Stimulated activated CD4-positive, alpha-beta T cell treated with anti-CD3 and anti-CD28 coated beads, TNF-alpha, amount 100 ng/mL, for 48 hours (primary cell): ENCODE measurements at places on chromosomes 5 and 9.

DNA sequence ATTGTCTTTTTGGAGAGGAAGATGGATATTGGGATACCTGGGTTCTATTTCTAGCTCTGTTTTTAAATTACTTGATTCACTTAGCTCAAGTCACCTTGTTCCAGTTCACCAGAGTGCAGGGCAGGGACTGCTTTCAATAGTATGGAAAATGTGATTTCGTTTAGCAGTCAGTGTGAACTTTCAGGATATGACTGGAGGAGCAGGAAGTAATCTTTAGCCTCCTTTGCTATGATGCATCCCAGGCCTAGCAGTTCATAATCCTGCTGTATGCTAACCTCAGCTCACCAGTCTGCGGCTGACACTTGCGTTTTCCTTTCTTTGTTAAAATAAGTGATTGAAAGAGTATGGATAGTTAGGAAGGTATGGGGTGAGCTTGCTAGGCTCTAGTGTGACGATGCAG, 169.7 kb downstream of the ARHGAP26 start:
- DNase-seq: no peak

DNA sequence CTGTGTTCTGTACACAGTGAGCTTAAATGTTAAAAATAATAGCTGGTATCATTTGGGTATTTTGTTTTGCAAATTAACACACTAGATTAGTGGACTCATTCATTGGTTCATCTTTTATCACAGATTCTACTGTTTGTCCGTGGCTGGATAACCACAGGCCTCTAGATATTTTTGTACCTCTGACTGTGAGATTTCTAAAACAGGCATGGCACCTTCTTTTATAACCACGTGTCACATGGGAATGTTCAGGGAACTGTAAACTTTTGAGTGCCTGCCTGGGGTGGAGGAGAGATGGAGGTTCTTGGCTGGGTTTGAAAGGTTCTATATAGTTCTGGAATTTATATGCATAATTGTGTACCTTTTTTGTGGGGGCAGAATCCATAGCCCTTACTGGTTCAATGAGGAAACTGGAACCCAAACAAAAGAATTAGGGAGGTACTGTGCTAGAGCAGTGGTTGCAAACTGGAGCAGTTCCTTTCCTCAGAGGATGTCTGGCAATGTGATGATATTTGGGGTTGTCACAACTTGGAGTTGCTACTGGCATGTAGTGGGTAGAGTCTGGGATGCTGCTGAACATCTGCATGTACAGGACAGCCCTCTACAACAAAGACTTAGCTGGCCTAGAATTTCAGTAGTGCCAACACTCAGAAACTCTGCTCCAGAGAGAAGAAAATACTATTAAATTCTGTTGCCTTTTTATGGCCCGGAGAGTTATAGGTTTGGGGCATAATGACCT, 16.9 kb downstream of the TLE4 start:
- no peak for DNase-seq

- DNase-seq: no peak
Observed at GRCh38 chr9:89887286-89887685, 282.5 kb downstream of the GADD45G start.

- DNase-seq: no peak
Observed at GRCh38 chr5:134561871-134562296, 36.4 kb downstream of the JADE2 start.

GRCh38 chr5:96879665-96880064, 3.4 kb downstream of the ERAP2 start:
- DNase-seq: no peak

DNA sequence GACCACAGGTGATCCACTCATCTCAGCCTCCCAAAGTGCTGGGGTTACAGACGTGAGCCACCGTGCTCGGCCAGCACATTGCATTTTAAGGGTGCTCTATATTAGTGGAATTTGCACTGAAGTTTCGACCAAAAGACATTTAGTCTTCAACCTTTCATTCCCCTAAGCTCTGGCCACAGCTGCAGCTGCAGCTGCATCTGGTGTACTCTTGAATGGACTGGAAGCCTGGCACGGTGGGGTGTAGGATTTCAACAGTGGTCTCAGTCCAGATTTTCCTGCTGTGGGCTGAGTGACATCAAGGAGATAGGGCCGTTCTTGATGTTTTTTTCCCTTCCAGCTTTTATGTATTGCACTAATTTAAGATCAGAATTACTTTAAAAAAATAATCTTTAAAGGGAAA, 255.2 kb downstream of the PDZD2 start:
- DNase-seq: no peak

DNA sequence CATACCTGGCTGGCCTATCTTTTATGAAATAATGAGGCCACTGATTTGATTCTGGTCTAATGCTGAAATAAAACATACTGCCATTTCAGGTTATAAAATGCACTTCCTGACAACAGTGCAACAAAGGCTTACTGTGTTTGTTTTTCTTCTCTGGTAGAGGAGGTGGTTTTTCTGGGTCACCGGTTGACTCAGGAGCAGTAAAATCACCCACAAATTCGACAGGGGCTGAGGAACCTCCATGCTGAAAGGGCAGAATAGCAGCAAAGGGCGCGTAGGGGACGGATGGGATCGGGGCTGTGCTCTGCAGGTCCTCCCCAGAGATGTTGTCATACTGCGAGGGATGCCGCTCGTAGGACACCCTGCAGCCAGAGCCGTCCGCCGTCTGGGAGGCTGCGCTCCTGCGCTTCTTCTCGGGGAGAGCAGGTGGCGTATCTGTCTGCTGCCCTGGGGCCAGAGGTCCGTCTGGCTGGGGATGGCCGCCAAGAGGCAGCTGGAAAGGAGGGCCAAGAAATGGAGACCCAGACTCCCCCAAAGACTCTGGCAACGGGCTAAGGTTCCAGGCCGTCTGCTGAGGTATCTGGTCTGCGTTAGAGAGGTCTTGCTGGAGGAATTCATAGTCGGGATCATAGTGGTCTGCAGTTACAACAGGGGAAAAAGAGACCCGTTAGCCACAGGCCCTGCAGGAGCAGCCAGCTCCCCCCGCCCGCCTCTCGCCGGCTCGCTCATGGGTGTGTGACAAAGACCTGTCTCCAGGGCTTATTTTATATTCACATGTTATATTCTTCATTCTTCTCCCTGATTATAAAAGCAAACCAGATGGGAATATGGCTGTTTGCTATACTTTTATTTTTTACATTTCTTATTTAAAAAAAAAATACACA, 80.7 kb downstream of the PRRT1B start:
- no peak for DNase-seq

DNA sequence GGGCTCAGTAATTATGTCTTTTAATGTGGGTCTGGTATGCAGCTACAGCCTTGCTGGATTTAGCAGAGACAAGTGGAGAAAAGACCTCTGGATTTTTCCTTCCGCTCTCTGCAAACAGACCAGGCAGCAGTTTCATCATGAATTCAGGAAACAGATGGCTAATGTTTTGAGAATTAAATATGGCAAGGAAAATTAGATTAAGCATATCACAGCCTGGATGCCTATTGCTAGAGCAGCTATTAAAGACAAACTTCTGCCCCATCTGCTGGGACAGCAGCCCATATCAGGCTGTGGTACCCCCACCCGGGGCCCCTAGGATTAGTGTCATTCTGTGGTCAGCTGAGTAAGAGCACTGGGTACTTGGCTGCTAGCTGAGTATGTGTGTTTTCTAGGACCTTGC, 6.2 kb downstream of the SKP2 start:
- no peak for DNase-seq

DNA sequence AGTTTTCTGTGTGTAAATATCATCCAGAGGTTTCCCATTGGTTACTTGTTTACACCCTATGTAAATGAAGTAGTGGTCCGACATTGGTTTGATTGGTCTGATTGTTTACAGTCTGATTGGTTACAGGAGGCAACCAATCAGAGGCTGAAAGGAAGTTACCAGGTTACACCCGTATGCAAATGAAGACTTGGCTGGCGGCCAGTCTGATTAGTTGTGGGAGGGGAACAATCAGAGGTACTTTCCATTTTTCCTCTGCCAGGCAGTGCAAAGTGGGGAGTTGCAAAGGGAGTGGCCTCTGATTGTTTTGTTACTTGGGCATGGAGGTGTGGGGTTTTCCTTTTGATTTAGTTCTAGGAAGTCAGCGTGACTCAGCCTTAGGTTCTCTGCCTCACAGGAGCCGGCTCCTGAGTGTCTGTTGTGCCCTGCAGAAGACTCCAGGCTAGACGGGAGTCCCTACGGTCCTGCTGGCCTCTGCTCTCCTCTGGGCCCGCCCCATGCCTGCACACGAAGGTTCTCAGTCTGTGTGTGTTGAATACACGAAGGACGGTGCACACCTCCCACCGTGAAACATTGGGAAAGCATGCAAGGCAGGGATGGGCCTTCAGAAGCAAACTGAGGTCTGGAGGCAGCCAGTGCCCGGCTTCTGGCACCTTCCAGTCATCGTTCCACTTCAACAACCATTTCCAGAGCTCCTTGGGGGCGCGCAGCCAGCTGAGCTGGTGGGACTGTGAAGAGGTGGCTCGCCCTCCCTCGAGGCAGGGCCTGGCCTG, 42.9 kb downstream of the OLFM1 start:
- peak; percentile 21 for DNase-seq

- no peak for DNase-seq
Observed at GRCh38 chr5:181234455-181235306, 9.0 kb downstream of the RACK1 start.

- no peak for DNase-seq
Observed at GRCh38 chr5:176153741-176154140, 84.5 kb upstream of the SIMC1 start.

- DNase-seq: no peak
Observed at GRCh38 chr5:55324815-55325418, 17.1 kb downstream of the MTREX start.

GRCh38 chr9:78189001-78189400, 46.9 kb upstream of the CEP78 start:
- no peak for DNase-seq

GRCh38 chr5:37665889-37666288, 174.0 kb downstream of the GDNF start:
- no peak for DNase-seq

DNA sequence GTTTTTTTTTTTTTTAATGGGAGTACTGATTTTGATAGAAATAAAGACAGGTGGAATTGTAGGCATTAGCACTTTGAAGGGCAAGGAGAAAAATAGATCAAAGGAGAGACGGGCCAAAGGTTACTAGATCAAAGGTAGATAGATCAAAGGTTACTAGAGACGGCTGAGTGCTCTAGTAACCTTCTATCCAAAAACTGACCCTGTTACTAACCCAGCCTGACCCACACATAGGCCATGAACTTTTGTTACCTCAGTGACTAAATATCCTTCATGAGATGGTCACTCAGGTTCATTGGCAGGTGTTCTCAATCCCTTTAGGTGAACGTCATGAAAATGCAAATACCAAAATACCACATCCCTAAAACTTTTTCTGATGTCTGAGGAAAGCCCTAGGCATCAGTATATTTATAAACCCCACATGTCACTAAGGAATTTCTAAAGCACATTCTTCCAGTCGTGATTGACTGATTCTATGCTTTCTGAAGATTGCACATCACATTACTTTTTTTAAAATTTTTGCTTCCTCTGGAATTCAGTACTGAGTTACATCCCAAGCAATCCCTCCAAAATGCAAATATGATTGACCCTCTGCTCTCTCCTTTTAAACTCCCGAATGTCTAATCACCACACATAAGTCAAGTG, 772.7 kb downstream of the BRINP1 start:
- DNase-seq: no peak

DNA sequence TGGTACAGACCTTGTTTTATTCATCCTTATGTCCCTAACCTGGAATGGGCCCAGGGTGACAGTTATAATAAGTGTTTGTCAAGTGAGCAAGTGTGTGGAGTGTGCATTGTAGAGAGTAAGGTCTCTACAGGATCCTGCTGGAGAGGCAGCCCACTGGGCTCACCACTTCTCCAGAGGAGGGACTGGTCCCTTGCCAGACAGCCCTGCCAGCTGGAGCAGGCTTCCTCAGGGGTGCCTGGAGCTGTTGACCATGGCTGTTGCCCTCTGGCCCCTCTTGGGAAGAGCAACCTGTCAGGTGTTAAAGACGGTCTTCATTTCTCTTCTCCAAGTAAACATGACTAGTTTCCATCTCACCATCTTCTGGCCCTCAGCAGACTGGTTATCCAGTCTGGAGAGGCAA, 20.0 kb downstream of the IRF1 start:
- no peak for DNase-seq

DNA sequence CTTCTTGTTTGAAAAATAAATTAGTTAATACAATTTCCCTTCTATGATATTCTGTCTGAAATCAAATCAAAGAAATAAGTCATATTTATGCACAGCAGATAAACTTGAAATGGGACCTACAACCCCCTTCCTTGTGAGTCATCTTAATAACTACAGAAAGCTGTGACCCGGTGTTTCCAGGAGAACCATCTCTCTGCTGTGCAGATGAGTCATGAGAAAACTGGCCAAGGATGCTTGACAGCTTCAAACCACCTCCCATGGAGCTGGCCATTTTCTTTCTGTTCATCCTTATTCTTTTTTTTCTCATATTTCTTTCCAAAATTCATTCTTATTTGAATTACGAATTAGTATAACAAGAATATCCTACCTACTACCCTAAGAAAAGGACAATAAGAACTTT, 43.4 kb upstream of the NR4A3 start:
- peak; percentile 8 for DNase-seq

GRCh38 chr9:3880851-3881250, 355.1 kb upstream of the RFX3 start:
- no peak for DNase-seq

DNA sequence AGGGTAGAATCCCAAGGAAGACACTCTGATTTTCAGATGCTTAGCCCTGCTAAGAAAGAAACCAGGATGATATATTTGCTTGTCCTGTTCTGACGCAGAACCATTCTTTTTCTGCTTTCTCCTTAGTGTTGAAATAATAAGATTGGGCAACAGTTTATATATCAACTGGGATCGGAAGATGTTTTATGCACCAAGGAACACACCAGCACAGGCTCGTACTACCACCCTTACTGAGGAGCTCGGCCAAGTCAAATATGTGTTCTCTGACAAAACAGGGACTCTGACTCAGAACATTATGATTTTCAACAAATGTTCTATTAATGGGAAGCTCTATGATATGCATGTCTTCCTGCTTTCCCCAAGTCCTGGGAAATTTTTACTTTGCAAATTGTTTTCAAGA, 19.0 kb upstream of the RUSC2 start:
- DNase-seq: no peak

- no peak for DNase-seq
Observed at GRCh38 chr5:54785729-54786591, 199.4 kb downstream of the ESM1 start.

DNA sequence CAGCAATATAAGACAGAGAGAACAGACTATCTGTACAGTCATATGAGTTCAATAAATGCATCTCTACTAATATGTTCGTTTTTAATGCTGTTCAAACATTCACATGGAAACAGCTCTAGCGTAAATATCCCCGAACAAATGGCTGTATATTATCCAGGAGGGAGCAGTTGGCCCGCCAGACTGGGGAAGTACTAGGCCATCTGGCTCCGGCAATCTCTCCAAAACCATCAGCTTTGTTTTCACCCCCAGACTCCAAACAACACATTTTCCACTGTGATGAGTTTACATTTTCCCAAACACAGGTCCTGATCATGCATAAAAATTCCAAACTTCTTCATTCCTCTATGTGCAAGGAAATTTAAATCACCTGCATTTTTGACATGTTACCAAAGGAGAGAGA, 8.7 kb downstream of the EBF1 start:
- DNase-seq: no peak
